Suppressor macrophage treated with lipopolysaccharide for 1 hour (primary cell): ENCODE measurements at places on chromosomes 2 and 18.
A peak's percentile ranks its signal among the peaks of the same experiment; 100 is the strongest.

- no peak for DNase-seq
Measured at GRCh38 chr2:233368756-233369155, 14.5 kb downstream of the DGKD start.

GRCh38 chr2:172108587-172108930 is 5.9 kb upstream of the DLX2 start:
- no peak for DNase-seq

- DNase-seq, result no peak
Measured at GRCh38 chr2:15311201-15311907, 249.8 kb downstream of the NBAS start.

- no peak for DNase-seq
Measured at GRCh38 chr2:130875935-130876334, 39.2 kb downstream of the ARHGEF4 start.

GRCh38 chr2:168002021-168002553 is 245.3 kb downstream of the STK39 start:
- DNase-seq, result peak; percentile 75
